Activated CD8-positive, alpha-beta memory T cell treated with anti-CD3 and anti-CD28 coated beads for 36 hours (primary cell): ENCODE measurements at places on chromosomes 3 and 15. TPM values are rescaled to one million over a fixed set of nuclear protein-coding genes. Genes with fewer than 3 reads are reported as not detected.

NAALADL2 gene
- total RNA-seq: not detected

PIK3CA gene
- 17.7 TPM for total RNA-seq

KBTBD8 gene
- 27.4 TPM for total RNA-seq

CORO2B gene
- total RNA-seq: 0.08 TPM

GMNC gene
- not detected for total RNA-seq

GRK7 gene
- 0.04 TPM for total RNA-seq

GREM1 gene
- total RNA-seq: not detected

CHAC1 gene
- 25.2 TPM for total RNA-seq

BNC1 gene
- total RNA-seq: not detected

CFAP92 gene
- 0.06 TPM for total RNA-seq

GHSR gene
- not detected for total RNA-seq

CKMT1B gene
- 0.27 TPM for total RNA-seq

SMARCC1 gene
- total RNA-seq: 111 TPM

ROPN1B gene
- not detected for total RNA-seq

HRH1 gene
- total RNA-seq: 0.27 TPM

PARL gene
- 96.3 TPM for total RNA-seq

ABTB1 gene
- total RNA-seq: 11.3 TPM

SEMA6D gene
- total RNA-seq: not detected

LMAN1L gene
- total RNA-seq: not detected

MESP1 gene
- 7.3 TPM for total RNA-seq

ZNF660 gene
- total RNA-seq: 0.32 TPM

ZKSCAN7 gene
- 3.4 TPM for total RNA-seq

NUDT16 gene
- 8.4 TPM for total RNA-seq

GOLGA8J gene
- total RNA-seq: not detected
